ENCODE measurements at places on chromosomes 16 and 17.

GRCh38 chr17:60602871-60603270 is 2.9 kb downstream of the PPM1D start:
- DNase-seq: no peak

GRCh38 chr16:71359431-71359830 is 908 bp downstream of the CALB2 start:
- DNase-seq: no peak

DNA sequence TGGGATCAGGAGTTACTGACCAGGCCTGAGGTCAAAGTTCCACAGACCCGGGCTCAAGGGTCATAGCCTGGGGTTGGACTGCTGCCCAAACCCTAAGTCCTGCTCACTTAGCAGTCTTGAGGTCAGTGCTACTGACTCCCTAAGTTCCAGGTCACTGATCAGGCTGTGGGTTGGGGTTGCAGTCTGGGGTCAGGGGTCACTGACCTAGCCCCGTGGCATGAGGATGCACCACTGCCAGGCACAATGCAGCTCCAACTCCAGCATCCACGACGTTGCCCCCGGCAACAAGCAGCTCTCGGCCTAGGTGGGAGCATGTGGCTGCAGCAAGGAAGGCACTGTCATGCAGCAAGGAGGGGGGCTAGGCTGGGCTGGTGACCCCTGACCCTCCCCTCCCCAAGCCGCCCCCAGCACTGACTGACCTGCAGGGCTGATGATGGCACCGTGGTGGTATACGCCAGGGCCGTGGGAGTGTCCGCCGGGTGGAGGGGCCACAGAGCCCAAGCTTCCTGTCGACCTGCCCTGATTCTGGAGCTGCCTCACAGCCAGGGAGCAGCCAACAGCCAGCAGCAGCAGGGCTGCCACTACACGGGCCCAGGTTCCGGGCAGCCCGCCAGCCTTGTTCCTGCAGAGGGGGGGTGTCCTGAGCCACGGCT is 1.1 kb downstream of the GGT6 start:
- no peak for DNase-seq

GRCh38 chr16:19563377-19563776 is 7.9 kb downstream of the VPS35L start:
- DNase-seq: no peak

DNA sequence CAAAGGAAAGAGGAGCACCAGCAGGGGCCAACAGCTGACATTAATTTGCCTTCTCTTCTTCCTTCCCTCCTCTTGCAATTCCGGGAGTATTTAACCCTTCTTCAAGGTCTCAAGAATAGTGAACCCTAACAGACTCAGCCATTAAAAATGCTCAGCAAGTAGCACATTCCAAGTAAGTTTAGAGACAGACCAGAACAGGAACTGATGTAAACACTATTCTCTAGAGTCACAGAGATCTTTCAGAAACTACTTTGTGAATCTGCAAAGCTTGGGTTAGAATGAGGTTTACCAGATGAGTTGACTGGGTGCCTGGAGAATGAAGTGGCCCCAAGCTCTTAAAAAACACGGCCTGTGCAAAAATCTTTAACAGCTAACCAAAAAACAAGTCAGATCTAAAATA is 50.9 kb downstream of the TEX2 start:
- no peak for DNase-seq

Data from GM10248 (cell line).